ENCODE measurements at places on chromosomes 16 and 17.

- DNase-seq = peak; percentile 56
Observed at GRCh38 chr16:57146735-57147134, 39.1 kb downstream of the PSME3IP1 start.

GRCh38 chr16:50940275-50940854, 198.5 kb downstream of the CYLD start:
- DNase-seq = no peak

- no peak for DNase-seq
Observed at GRCh38 chr16:46850619-46851555, 19.9 kb upstream of the C16orf87 start.

- DNase-seq = no peak
Observed at GRCh38 chr17:17516941-17517720, 20.9 kb upstream of the RASD1 start.

GRCh38 chr16:14284371-14284770, 213.3 kb downstream of the MRTFB start:
- DNase-seq = no peak

DNA sequence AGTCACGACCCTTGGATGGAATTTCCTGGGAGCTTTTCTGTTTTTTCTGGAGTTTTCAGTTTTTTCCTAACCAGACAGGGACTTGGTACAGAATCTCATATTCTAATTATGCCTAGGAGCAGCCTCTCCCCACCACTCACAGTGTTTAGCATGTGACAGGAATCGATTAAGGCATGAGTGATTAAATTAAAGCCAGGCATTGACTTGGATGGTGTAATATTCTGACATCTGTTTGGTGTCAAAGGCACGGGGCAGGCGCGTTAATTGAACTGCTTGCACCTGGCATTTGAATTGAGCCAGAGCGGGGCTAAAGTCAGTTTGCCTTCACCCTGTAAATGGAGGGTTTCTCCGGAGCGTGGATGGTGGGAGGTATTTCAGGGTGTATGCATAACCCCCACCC, 11.9 kb downstream of the MAPT start:
- no peak for DNase-seq

DNA sequence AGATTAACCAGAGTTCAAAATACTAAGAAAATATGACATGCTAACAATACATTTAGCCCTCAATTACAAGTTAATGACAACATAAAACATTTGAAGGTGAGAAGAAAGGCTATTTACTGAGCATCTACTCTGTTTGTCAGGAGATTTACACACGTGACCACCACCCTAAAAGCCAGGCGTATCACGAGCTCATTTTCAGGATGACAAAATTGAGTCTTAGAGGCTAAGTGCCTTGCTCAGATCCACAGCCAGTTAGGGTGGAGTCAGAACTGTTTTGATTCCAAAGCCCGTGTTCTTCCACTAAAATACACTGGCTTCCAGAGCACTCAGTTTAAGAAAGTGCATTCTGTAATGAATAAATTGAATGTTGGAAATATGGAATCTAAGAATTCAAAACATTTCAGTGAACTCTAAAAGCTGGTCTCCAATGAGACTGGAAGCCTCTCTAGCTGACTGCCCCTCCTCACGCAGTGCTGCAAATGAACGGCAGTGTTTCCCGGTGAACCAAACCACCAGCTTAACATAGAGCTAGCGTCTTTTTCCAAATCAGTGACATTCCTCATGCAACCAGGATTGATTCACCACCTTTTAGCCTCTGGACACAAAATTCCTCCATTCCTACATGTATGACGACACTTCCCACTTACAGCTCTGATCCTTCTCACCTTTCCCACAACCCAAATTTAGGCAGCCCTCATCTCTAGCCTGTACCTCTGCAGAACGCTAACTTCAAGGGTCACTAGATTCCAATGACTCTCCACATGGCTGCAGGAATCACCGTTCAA, 5.9 kb downstream of the ZDHHC7 start:
- DNase-seq = no peak

DNA sequence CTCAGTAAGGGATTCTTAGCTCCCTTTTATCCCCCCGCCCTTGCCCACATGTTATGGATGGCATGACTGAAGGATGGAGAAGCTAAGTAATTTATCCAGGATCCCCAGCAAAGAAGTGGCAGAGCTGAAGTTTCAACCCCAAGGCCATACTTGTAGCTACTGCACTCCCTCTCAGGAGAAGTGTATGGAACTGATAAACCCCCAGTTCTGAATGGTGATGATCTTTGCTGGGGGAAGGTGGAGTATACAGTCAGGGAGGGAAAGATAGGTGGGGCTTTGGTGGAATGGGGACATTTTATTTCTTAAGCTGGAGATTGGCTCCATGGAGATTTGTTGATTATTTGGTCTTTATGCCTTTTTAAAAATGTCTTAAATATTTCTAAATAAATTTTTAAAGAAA, 58.3 kb downstream of the TNRC6C start:
- DNase-seq = no peak

- no peak for DNase-seq
Observed at GRCh38 chr17:42538482-42538881, 2.4 kb downstream of the NAGLU start.

DNA sequence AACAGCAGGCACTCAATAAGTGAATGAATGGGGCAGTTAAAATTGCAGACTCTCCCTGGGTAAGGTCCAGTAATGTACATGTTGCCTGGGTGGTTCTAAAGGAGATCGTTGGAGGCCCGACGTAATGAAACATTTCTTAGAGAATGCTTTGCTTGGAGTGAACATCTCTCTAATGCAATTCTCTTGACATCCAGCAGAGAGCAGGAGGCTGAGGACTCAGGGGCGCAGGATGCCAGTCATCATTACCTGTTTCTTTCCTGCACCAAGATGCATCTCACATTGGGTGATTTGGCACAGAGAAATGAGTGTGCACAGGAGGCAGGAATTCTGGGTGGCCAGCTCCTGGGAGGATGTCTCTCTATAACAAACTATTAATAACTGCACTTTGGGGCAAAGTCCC, 130.3 kb upstream of the RBBP6 start:
- DNase-seq = peak; percentile 15

DNA sequence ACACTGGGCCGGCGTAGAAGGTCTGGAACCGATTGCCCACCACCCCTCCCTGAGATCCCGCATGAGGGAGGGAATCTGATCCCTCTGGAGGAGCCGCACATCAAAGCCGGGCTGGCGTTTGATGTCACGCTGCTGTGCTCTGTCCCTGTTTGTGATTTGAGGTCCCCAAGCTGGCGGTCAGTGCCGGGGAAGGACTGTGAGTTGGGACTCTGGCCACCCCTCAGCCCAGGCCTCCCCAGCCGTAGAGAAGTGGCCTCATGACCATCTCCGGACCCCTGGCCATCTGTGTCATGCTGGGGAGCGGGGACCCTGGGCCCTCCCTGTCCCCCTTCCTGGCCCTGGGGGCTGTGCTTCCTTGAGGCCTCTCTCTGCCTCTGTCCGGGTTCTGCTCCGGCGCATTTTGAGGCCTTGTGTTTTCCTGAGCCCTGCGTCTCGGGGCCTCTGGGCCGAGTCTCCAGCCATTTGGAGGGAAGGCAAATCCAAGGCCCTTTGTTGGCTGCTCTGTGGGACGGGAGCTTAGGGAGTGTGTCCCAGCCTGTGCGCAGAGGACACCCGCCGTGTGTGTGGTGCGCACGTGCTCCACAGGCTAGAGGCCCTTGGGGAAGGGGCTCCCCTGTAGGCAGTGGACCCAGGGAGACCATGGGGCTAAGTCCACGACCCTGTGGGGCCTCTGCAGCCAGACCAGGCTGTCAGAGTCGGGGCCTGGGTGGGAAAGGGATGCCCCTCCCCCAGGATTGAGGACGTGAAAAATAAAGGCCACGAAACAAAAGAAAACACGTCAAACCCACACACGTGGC, 15.1 kb downstream of the ASPSCR1 start:
- no peak for DNase-seq

DNA sequence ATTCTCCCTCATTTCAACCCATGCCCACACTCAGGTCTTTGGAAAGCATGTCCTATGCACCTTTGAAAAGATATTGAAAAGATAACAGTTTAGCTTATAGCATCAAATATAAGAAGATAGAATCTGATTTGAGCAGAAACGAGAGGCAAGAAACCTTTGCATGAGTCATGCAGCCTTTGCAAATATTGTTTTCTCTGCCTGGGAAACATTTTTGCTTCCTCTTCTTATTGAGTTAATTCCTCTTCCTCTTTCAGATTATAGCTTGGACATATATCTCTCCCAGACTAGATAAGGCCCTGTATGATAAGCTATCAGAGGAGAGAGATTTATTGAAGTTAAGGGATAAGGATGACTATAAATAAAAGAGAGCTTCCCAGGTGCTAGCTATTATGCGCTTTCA, 46.1 kb upstream of the KCNJ2 start:
- no peak for DNase-seq

DNA sequence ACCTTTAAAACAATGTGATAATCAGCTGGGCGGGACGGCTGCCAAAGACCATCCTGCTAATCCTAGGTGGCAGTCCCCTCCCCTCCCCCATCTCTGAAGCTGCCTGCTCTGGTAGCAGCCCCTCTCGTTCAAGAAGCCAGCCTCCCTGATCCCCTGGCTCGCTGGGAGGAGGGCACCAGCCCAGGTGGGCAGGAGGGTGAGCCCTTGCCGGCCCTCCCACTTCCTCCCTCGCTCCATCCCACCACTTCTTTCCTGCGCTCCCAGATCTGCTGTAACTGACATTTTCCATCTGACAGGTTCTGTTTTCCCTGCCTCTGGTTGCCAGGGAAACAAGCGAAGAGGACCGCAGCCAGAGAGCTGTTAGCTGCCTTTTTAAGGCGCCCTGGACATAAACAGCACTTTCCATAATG, 155.7 kb upstream of the TNRC6C start:
- no peak for DNase-seq

DNA sequence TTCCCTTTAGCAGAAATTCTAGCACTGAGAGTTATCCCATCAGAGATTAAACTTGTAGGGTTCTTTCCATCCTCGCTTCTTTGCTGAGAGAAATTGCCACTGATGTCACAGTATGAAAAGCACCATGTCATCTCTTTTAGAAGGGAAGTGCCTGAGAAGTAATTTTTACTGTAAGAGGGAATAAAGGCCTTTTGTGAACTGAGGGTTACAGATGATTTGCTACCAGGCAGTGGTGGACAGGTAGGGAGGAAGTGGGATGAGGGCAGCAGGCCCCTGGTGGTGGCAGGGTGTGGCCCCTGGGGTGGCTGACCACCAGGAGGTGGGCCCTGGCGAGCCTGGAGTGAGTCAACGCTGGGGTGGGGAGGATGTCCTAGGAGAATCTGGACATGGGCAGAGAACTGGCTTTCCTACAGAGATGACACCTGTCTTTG, 6.4 kb upstream of the MILR1 start:
- DNase-seq = no peak

DNA sequence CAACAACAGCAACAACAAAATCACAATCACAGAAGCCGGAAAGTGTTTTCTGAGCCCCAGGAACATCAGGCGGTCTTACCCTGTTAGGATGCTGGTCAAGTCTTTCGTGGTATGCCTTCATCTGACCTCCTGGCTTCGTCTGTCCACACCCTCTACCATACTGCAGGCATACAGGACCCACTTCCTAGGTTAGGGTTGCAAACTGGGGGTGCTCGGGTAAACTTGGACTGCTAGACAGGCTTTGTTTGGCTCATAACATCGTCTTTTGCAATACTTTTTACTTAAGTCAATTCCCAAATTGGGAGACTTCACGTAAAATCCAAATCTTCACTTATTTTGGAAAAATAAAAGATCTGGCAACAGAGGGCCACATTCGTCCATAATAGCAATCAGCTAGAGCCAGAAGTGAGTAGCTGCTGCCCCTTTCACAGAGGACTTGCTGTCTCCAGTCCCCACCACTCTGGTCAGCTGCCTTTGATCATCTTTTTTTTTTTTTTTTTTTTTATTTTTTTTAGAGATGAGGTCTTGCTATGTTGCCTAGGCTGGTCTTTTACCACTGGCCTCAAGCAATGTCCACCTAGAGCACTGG, 30.0 kb downstream of the CHD9 start:
- DNase-seq = no peak

GRCh38 chr16:7363422-7364417, 31.1 kb downstream of the RBFOX1 start:
- DNase-seq = no peak

DNA sequence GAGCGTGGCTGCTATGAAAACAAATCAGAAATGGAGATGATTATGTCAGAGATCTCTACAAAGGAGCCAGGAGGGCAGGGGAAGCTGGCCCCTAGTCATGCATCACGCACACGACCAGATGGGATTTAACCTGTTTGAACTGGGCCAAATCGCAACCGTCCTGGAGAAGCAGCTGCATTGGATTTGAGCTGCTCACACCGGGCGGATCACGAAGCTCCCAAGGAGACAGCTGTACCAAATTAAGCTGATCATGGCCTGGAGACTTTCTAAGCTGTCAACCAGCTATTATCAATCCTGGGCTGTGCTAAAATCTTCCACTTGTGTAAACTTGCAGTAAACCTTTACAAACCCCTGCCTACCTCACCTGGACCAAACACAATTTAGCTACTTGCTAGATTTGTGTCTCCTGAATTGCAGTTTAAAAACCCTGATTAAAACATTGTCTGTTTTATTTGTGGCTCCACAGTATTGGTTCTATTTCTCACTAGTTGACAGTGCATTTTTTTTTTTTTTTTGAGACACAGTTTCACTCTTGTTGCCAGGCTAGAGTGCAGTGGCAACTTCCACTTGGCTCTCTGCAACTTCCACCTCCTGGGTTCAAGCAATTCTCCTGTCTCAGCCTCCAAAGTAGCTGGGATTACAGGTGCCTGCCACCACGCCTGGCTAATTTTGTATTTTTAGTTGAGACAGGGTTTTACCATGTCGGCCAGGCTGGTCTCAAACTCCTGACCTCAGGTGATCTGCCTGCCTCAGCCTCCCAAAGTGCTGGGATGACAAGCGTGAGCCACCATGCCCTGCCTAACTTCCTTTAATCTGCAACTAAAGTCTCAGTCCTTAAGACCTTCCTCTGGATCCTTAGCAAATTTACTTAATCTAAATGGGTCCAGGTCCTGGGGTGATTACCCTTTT, 98.3 kb upstream of the GRIN2A start:
- DNase-seq = no peak

- no peak for DNase-seq
Observed at GRCh38 chr16:15803618-15804017, 53.2 kb downstream of the MYH11 start.

- no peak for DNase-seq
Observed at GRCh38 chr17:21174713-21175112, 39.2 kb downstream of the TMEM11 start.
